ENCODE measurements at places on chromosomes 16 and 17. TPM values are rescaled to one million over a fixed set of nuclear protein-coding genes. Genes with fewer than 3 reads are reported as not detected.

- no peak for DNase-seq
Measured at GRCh38 chr17:34567691-34568465, 11.5 kb upstream of the TMEM132E start.

DNA sequence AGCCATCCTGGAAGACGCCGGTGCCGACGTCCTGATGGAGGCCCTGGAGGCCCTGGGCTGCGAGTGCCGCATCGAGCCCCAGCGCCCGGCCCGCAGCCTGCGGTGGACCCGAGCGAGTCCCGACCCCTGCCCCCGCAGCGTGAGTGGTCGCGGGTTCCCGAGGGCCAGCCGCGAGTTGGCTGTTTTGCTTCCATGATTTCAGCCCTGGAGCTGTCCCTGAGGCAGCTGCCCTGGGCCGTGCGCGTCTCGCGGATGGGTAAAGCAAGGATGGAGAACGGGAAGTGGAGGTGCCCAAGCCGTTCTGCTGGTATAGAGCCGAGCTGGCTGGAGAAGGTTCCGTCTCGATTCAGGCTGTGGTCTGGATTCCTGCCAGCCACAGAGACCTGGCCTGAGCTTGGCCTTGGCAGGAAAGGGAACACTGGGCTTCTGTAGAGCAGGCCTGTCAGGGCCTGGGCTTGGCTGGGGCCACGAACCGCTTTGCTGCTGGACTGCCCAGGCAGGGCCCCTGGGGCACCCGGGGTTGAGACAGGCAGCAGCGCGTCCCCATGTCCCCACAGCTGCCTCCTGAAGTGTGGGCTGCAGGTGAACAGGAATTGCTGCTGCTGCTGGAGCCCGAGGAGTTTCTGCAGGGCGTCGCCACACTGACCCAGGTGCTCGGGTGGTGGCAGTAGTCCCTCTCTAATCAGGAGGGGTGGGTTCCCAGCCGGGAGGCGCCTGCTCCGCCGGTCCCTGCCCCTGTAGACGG lies 941 bp upstream of the MRPS34 start:
- no peak for DNase-seq

GRCh38 chr17:67293251-67294203 lies 48.5 kb upstream of the HELZ start:
- DNase-seq = peak; percentile 26

DNA sequence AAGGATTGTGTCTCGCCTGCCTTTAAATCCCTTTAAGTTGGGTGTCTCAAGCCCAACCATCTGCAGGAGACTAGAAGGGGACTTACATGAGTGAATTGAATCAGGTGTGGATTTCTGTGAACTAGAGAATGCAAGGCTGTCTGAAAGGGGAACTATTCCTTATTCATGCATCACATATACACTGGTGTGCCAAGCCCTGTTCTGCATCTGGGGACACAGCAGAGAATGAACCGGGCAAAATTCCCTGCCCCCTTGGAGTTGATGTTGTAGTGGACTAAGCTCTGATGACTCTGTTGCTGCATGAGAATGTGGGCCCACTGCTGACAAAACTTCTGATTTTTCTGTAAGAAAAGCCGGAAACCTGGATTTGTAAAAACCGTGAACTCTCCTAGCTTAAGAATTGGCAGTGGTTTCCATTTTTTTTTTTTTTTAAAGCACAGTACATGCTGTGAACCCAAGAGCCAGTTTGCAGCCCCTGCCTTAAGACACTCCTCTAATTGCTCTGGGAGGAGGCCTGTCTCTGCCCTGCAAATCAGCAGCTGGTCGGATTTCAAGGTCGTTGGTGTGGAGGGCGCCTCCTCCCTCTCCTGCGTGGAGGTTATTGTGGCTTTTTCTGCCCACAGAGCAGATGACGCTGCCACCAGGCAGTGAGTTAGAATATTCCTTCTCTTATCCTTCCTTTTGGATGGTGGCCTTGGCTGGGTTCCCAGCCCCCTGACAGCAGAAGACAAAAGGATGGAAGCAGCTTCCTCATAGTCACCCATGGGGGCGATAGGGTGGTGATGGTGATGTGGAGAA lies 131.0 kb downstream of the PRKCB start:
- no peak for DNase-seq

GRCh38 chr17:30309591-30309990 lies 17.8 kb upstream of the BLMH start:
- DNase-seq = no peak

GRCh38 chr17:59830846-59831486 lies 61.8 kb downstream of the TUBD1 start:
- DNase-seq = no peak

DNA sequence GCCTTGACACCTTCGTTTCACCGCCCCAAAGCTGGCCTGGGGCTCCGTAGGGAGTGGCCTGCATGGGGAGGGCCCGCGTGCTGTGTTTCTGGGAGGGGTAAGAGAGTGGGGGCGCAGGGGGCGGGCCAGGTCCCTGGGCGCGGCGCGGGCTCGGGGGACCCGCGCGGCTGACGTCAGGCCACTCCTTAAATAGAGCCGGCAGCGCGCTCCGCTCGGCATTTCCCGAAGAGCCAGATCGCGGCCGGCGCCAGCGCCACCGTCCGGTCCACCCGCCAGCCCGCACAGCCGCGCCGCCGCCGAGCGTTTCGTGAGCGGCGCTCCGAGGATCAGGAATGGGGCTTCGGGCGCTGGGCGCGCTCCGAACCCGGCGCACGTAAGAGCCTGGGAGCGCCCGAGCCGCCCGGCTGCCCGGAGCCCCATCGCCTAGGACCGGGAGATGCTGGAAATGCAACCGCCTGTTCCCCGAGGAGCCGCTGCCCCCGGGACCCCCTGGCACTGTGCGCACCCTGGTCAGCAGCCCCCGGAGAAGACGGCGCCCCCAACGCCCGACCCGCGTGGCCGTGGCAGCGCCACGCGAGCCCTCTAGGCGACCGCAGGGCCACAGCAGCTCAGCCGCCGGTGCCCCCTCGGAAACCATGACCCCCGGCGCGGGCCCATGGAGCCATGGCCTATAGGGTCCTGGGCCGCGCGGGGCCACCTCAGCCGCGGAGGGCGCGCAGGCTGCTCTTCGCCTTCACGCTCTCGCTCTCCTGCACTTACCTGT lies at the start of gene HS3ST2:
Gene HS3ST2, plus strand, starts transcription at position 215 of the 763 bp plus-strand sequence. Its CDS starts 449 bp downstream, at position 664.
- DNase-seq = peak; percentile 13

- DNase-seq = no peak
Measured at GRCh38 chr16:67664258-67664657, 2.3 kb downstream of the ENKD1 start.

GRCh38 chr16:27302126-27302525 lies 11.6 kb upstream of the IL4R start:
- no peak for DNase-seq

DNA sequence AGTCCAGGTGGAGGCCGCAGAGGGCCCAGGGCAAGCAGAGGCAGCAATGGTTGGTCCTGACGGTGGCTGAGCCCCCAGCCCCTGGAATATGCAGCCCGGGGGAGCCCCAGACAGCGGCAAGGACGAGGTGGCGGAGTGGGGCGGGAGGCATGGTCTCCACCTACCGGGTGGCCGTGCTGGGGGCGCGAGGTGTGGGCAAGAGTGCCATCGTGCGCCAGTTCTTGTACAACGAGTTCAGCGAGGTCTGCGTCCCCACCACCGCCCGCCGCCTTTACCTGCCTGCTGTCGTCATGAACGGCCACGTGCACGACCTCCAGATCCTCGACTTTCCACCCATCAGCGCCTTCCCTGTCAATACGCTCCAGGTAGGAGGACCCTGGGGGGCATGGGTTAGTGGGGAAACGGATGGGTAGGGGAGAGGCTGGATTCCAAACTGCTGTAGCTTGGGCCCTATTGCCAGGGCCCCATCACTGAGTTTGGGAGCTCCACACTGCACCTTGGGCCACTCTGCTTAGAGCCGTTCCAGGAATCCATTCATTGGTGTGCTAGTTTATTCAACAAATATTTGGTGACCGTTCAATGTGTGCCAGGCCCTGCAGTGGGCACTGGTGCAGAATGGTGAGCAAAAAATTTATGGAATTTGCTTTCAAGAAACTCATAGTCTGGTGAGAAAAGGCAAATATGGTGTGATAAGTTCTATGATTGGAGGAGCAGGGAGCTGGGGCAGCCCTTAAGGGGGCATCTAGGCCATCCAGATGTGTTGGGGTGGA lies 3.8 kb downstream of the RASL10B start:
- no peak for DNase-seq

GRCh38 chr17:78517421-78517820 lies 59.8 kb downstream of the DNAH17 start:
- DNase-seq = no peak

- DNase-seq = no peak
Measured at GRCh38 chr17:69870091-69870530, 204.9 kb upstream of the KCNJ16 start.

DNA sequence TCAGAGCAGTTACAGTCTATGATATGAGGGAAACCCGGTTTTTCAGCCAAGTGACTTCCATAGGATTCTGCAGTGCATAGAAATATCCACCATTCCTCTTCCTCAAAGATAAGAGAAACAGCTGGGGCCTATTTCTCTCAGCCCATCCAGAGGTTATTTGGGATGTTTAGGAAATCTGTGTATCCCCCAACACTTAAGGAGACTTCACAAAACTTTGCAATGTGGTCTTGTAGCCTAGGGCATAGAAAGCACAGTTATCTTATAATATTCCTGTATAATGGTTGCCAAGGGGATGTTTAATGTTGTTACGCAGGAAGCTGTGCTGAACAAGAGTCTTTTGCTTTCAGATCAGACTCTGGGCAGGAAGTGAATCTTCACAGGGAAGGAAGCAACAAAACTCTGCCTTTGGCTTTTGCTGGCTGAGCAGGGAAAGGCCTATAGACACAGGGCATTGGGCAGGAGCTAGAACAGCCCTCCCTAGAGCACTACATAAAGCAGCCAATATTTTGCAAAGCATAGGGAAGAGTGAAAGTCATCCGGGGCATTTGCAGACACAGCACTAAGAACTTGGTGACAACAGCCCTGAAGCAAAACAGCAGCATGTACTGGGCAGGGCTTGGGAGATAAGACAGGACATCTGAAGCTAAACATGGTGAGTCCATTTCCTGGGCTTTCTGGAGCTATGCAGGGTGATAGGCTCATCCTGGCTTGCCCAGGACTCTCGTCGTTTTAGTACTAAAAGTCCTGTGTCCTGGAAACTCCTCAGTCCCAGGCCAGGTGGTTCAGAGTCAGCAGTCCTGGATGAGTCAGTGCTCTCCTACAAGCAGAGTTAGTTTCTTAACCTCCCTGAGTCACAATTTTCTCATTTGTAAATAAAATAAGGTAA lies 18.7 kb upstream of the BEAN1 start:
- DNase-seq = no peak

GRCh38 chr17:37274461-37274860 lies 101.3 kb upstream of the C17orf78 start:
- DNase-seq = peak; percentile 25

- no peak for DNase-seq
Measured at GRCh38 chr16:47983999-47984580, 171.7 kb downstream of the ABCC12 start.

DNA sequence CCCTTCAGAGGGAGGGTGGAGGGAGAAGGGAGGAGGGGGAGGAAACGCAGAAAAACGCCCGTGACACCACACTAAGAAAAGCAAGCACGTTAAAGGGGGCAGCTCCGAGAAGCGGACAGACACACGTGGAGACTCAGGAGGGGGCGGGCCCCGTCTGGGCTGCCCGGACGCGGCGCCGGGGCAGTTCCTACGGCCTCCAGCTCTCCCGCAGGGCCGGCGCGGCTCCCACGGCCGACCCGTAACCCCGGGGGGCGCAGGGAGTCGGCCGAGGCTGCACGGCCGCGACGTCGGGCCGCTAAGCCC lies 362 bp downstream of the KLHDC4 start:
- no peak for DNase-seq

GRCh38 chr16:27164352-27164751 lies 39.0 kb upstream of the KDM8 start:
- DNase-seq = no peak

DNA sequence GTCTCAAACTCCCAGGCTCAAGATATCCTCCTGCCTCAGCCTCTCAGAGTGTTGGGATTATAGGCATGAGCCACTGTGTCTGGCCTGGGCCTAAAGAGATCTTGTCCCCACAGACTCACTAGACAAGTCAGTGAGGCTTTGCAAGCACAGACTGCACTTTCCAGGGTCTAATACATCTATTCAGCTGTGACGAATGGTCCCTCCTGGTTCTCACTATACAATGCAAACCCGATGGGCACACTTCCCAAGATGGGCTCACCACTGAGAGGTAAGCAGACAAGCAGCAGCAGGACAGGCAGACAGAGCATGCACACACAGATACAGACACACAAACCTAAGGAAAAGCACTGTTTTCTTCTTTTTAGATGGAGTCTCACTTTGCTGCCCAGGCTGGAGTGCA lies 8.8 kb downstream of the MBTPS1 start:
- DNase-seq = no peak

DNA sequence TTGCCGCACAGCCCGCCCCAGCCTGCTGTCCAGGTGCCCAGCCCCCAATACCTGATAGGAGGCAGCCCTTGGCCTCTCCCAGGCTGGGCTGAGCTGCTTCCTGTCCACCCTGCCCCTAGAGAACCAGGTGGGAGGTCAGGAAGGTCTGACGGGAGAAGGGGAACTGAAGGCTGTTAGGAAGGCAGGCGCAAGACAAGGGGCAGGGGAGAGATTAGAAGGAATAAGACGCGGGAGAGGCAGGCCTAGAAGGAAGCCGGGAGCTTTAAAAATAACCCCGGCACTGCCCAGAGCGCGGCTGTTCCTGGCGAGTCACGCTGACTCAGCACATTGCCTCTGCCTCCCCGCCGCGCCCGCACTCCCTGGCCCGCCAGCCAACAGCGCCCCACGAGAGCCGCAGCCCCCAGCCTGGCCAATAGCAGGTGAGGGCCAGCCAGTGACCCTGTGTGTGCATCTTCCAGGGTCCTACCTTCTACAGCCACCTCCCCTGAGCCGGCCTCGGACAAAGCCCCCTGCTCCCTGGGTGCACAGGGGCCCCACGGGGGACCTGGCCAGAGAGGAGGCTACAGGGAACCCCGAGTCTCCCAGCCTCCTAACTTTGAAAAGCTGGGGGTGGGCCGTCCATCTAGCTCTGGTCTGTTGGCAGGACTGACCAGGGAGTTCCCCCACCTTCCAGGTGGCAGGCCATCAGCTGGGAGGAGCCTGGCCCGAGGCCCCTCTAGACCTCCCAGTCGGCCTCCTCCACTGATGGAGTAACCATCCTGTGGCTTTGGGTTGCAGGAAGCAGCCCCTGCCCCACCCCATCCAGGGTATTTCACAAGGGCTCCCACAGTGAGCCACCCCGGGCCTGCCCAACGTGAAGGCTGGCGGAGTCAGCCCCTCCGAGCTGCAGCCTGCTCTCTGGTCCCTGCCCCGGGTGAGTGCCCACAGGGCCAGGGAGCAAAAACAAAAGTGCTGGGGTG lies 4.0 kb downstream of the MAFG start:
- DNase-seq = no peak

GRCh38 chr17:7831233-7831632 lies 2.8 kb upstream of the KDM6B start:
- DNase-seq = no peak

- no peak for DNase-seq
Measured at GRCh38 chr16:28112908-28113307, 49.4 kb upstream of the GSG1L start.

The TBC1D26 gene
- 0.53 TPM for polyA plus RNA-seq

The TBX4 gene
- polyA plus RNA-seq = 0.39 TPM

The NHLRC4 gene
- 8.1 TPM for polyA plus RNA-seq

The HBA1 gene
- 749 TPM for polyA plus RNA-seq

The WNT3 gene
- 1.8 TPM for polyA plus RNA-seq

The MAP2K3 gene
- 20.6 TPM for polyA plus RNA-seq

The MT1E gene
- 23.9 TPM for polyA plus RNA-seq

The CD79B gene
- polyA plus RNA-seq = 2.1 TPM

The AMFR gene
- polyA plus RNA-seq = 144 TPM

All from renal cortex interstitium (tissue), 15 donors.